ELF-1 (cell line): ENCODE measurements at places on chromosomes 2 and 18.
A peak's percentile ranks its signal among the peaks of the same experiment; 100 is the strongest.

- DNase-seq, result no peak
These were observed 53.0 kb downstream of the CDCA7 start for GRCh38 chr2:173407646-173408045.

DNA sequence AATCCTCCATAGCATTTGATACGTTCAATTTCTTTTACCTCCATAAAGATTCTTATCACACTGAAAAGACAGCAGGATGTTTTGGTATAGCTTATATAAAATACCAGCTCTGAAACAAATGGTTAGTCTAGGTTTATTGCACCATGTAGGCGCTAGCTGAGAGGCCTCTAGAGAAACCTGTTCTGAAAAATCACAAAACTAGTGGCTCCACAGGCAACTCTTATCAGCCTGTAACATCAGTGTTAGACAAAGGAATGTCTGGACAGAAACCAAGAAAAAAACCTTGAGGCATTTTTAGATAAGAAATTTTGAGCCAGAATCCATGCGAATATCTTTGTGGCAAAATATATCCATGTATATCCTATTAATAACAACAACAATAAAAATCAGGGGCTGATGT is 440.4 kb upstream of the MAP2 start:
- peak; percentile 40 for DNase-seq

GRCh38 chr2:288758-289361 is 969 bp upstream of the ALKAL2 start:
- no peak for DNase-seq

- peak; percentile 82 for DNase-seq
These were observed 11.3 kb downstream of the NCL start for GRCh38 chr2:231452799-231453508.

DNA sequence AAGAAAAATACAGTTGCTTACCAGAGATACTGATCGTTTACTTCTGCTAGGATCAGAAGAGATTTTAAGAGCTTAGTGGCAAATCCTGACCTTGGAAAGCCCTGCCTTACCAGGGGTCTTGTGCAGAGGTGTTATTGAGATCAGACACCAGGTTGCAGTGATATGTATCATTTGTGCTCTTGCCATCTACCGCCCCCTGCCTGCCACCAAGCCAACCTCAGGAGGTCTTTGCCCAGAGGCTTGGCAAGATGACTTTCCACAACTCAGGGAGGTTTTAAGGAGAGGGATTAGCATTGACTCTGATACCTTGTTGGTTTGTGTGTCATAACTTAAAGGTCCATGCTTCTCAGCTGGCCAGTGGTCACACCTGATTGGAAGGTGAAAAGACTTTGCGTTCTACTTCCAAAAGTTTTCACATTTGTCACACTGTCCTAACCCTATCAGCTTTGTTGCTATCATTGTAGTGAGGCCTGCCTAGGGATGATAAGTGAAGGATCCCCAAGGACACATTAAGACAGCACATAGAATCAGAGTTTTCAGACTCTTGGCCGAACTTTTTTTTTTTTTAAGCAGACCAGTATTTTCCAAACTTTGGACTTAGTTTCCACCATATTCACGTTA is 46.2 kb upstream of the MGAT5 start:
- DNase-seq, result peak; percentile 70

- DNase-seq, result no peak
These were observed 102.6 kb upstream of the LPIN2 start for GRCh38 chr18:3115447-3116030.
